ENCODE measurements at places on chromosomes 16 and 17.

- no peak for DNase-seq
Measured at GRCh38 chr17:55266051-55266957, 1.5 kb downstream of the HLF start.

DNA sequence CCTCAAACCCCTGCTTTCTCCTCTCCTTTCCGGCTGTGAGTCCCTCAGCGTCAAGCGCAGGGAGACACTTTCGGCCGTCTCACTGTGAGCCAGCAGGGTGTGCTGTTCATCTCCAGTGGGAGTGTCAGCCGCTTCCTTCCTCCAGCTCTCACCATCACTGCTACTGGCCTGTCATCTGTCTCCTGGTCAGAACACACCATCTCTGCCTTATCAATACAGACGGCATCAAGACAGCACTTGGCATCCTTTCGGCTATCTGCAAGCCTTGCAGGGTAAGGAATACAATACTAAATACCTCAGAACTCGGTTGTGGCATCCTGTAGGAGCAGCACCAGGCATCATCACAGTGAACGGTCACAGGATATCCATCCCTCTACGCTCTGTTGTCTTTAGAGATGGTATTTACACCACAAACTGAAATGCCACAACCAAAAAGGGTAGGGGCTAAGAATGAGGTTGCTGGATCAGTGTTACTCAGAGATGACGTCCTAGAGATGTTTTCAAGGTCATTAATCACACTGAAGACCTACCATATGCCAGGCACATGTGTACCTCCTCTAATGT, 20.7 kb upstream of the CMTM4 start:
- DNase-seq, result no peak

GRCh38 chr17:71677439-71677838, 443.4 kb upstream of the SOX9 start:
- no peak for DNase-seq

GRCh38 chr17:28997806-28998205, 8.0 kb downstream of the SEZ6 start:
- DNase-seq, result peak; percentile 9

DNA sequence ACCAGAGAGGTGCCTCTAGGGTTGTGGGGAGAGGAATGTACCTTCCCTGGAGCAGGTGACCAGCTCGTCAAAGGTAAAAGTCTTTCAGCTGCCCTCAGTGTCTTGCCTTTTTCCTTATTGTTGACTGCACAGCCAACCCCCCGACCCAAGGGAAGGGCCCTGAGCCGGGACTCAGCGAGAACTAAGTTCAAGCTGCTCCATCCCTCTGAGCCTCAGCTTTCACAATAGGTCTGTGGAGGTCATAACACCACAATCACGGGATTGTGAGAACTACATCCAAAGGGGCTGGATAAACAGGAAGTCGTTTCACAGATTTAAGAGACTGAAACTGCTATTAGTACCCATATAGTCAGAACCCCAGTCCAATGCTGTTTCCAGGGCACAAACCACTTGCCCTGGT, 2.6 kb upstream of the KRT36 start:
- no peak for DNase-seq

GRCh38 chr17:78993241-78993956, 13.7 kb upstream of the LGALS3BP start:
- no peak for DNase-seq

DNA sequence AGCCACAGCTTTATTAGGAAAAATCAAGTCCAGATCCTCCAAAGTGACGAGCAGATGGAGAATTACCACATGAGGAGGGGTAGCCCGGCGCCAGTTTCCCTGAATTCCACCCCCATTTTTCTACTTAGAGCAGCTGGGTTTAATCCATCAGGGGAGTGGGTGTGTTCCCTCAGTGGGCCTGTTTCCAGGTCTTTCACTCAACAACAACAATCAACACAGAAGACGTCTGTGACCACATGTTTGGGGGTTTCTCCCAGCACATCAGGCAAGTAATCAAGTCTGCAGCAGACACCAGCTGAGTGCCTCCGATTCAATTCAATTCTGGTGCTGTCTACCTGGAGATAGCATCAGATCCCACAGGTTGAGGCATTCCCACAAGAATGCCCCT, 6.8 kb downstream of the SLC6A2 start:
- DNase-seq, result no peak

DNA sequence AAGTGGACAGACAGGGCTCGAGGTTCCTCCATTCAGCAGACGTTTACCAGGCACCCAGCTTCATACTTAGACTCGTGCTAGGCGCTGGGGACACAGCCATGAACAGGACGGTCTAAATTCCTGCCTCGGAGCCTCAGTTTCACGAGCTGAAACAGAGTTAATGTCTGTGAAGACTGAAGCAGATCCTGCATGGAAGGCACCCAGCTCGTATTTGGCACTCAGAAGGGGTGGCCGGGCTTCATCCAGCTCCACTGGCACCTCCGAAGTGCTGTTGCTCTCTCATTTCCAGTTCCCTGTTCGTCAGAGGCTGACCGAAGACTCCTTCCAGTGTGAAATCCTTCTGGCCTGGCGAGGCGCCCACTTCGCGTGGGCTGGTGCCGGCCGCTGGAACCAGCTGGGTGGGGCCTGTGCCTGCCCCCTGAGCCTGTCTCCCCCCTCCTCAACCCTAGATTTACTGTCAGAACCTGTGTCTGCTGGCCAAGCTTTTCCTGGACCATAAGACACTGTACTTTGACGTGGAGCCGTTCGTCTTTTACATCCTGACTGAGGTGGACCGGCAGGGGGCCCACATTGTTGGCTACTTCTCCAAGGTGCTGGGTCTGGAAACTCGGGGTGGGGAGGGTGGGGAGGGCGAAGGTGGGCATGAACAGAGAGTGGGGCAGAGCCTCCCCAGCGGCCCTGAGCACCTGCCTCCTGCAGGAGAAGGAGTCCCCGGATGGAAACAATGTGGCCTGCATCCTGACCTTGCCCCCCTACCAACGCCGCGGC, 5.8 kb downstream of the PRSS8 start:
- no peak for DNase-seq

GRCh38 chr16:2022723-2023091, 3.1 kb downstream of the NPW start:
- DNase-seq, result no peak

- DNase-seq, result no peak
Measured at GRCh38 chr16:23668225-23668624, 10.5 kb upstream of the PLK1 start.

DNA sequence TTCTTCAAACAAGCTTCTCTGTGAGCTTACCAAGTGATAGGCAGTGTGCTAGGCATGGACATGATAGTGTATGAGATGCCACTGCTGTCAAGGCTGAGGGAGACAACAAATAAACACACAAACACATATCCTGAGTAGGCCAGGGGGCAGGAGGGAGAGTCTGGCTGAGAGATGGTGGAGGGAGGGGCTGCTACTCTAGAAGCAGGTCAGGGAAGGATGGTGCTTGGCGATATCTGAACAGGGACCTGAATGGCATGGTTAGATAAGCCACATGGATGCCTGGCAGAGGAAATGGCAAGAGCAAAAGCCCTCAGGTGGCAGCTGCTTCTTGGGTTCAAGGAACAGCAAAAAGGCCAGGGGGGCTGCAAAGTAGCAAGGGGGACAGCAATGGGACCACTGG, 8.6 kb upstream of the CHST6 start:
- no peak for DNase-seq

DNA sequence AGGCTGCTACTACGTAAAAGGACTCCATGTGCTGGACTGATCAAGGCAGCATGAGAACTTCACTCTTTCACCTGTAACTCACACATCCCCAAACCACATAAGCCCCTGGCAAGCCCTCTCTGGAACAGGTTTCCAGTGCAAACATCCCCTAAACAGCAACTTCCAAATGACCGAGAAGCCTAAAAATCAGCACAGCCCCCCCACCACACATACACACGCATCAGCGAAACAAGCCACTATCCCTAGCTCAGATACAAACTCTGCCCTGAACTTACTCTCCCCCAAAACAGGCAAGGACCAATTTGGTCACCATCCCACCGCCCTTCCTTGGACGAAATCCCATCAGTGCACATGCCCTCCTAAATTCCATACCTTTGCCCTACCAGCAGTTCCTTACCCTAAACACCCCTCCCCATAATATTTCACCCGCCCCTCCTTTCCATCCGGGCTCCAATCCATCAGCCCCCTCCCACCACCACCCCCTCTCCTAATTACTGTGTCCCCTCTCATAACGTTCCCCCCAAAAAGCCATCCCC, 735 bp downstream of the LSM12 start:
- DNase-seq, result no peak

All from NCI-H446 treated with DMSO at 0.1 percent for 48 hours (cell line).